ENCODE measurements at places on chromosomes 6 and 20. TPM values are rescaled to one million over a fixed set of nuclear protein-coding genes. Genes with fewer than 3 reads are reported as not detected.

DNA sequence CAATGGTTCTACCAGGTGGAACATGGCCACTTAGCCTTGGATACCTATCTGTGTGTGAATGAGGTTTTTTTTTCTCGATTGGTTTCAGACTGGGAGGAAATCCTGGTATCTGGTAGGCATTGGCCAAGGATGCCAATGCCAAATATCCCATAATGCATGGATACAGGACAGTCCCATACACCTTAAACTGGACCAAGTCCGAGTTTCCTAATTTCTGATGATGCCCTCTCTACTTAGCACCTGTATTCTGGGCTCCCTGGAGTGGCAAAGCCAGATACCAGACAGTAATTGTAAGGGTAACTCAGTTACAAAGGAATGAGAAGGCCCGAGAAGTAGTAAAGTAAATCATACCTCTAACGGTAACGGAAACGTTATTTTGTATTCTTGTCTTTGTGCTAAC, 17.9 kb downstream of the SNX5 start:
- DNase-seq: no peak

DNA sequence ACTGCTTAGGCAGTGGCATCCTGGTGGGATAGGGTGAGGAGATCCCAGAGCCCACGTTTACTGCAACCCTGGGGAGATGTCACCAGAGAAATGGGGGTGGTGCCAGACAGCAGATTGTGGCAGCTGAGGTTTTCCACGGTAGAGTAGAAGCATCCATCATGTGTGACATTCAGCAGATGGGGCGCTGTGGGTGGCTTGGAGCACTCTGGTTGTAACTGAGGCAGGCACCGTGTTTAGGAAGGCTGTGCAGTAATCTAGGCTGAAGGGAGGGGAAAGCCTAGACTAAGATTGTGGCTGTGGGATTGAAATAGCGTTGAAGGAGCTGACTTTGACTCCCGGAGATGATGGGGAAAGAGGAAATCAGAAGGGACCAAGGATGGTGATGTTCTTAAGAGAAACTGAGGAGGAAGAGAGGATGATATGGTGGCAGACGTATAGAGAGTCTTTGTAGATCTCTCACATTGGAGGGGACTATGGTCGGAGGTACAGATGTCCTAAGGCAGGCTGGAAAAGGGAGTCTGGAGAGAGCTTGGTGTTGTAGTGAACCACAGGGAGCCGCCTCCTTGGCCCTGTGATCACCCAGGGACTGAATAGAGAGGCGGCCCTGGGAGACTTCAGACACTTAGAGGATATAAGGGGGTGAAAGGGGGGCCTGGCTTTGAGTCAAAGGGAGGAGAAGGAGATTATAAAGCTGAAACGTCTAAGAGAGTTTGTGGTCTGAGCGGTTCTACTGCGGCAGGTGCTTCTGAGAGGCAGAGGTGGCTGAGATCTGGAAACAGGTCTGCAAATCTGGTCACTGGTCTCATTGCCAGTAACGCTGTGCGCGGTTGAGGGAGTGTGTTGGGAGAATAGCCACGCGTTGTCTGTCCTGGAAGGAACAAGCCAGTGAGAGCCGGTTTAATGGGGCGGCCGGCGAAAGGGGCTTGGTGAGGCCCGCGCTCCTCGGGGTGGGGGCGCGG, 792 bp upstream of the MICA start:
- DNase-seq: peak; percentile 51

DNA sequence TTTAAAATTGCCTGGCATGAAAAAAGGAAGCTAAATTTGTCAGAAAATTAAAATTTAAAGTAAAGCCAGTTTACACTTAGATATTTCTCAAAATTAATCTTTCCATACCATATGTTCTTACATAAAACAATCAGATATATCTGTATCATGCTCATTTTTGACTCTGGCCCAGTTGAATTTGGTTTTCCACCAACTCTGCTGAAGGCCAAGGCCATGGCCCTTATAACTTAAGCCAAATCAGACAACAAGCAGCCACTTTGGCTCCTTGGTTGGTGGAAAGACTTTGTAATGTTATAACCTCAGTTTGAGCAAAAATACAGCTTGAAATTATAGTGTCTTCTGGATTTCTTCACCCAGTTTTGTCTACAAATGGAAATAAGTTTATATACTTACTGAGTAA, 97.3 kb downstream of the CENPW start:
- no peak for DNase-seq

DNA sequence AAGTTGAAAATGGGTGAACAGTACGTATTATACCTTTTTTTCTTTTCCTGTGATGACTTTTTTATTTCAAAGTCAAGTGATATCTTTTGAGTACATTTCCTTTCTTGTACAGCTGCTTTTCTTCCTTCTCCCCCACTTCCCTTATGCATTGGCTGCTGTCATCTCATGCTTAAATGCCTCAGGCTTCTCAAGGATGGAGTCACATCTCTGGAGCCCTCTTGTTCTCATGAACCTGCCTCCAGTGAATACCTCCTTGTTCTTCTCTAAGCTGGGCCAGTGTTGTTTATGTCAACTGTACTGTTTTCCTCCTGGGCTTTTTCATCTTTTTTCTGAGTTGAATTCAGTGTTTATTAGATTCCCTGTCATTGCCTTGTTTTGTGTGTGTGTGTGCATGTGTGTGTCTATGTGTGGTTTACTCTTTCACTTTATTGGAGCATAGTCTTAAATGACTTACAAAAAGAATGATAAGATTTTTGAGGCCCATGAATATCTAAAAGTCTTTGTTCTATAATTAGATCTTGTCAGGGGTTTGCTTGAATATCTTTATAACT, 23.6 kb downstream of the STXBP5 start:
- no peak for DNase-seq

- DNase-seq: no peak
Observed at GRCh38 chr20:36098364-36098763, 56.2 kb upstream of the EPB41L1 start.

DNA sequence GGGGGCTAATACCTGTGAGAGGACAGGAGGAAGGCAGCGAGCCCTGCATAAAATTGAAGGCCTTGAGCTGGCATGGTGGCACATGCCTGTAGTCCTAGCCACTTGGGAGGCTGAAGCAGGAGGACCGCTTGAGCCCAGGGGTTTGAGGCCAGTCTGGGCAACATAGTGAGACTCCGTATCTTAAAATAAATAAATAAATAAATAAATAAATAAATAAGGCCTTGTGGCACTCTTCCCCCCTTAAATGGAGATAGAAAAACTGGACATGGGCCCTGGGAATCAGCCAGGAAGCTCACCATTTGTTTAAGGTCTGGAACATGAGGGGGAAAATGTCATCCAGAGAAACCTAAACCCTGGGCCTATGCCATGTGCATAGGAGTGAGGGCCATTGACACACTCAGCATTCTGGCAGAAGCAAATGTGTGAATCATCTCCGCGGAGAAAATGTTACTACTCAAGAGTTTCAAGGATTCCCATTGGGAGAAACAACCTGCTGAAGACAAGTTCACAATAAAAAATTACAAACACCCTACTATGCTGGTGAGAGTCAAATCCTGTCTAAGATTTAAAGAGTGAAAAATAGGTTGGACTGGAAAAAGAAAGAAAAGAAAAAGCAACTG, 51.9 kb upstream of the UBR2 start:
- DNase-seq: no peak

DNA sequence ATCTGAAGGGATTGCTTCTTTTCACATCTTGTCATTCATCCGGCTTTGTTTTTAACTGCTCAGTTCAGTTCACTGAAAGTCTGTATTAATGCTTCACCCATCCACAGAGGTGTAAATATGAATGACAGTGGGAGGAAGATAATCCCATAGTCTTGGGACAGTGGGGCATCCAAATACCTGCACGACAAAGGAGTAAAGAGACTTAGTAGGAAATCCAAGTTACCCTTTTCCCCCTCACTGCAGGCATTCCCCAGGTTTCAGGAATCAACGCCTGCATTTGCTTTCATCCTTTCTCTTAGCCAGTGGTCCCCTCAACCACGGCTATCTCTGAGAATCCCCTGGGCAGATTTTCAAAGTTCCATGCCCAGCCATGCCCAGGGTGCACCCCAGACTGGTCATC, 110.2 kb downstream of the MYLK4 start:
- no peak for DNase-seq

- DNase-seq: no peak
Observed at GRCh38 chr6:143322386-143322785, 128.1 kb downstream of the ADAT2 start.

DNA sequence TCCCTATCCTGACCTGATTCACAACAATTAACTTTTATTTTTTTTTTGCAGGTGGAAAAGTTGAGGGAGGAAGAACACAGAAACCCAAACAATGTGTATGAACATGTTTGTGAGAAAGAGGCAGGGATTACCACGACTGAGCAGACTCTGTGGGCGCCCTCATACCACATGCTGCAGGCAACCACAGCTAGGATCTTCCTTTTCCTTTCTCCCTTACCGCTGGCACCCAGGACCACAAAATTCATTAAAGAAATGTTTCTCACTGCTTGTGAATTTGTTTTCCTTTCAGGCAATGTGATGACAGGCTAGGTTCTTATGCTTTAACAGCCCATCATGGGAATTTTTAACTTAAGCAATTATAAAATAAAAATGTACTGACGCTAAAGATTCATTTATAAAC, 287.1 kb downstream of the GMDS start:
- DNase-seq: no peak

- no peak for DNase-seq
Observed at GRCh38 chr6:128343706-128344105, 176.7 kb downstream of the PTPRK start.

The MAK gene
- not detected for total RNA-seq

The BCAS1 gene
- not detected for total RNA-seq

The SCUBE3 gene
- total RNA-seq: 45.5 TPM

The PGC gene
- total RNA-seq: not detected

The MYLK4 gene
- 1.1 TPM for total RNA-seq
